Midbrain (tissue), 1 donor: ENCODE measurements at places on chromosomes 7 and 10.

GRCh38 chr10:24475598-24475997 lies 248.1 kb downstream of the ARHGAP21 start:
- DNase-seq = no peak

DNA sequence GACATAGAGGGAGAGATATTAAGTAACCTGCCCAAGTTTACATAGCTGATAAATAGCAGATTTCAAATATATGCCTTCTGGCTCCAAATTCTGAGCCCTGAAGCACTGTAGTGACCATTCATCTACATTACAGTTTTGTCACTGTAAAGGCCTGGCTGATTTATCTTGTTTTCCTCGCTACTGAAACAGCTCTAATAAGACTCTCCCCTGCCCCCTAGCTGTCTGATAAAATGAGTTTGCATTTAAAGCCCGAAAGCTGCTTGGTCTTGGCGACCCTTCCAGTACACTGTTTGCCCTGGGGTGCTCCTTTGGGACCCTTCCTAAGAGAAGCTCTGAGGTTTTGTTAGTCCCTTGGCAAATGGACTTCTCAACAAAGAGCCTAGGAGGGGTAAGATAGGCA lies 59.7 kb upstream of the RAB11FIP2 start:
- no peak for DNase-seq

- DNase-seq = no peak
Measured at GRCh38 chr10:28411648-28412047, 108.8 kb upstream of the MPP7 start.

- no peak for DNase-seq
Measured at GRCh38 chr10:43760514-43760913, 111.8 kb upstream of the ZNF32 start.

GRCh38 chr10:118835682-118836326 lies 81.0 kb upstream of the CACUL1 start:
- no peak for DNase-seq

GRCh38 chr10:68212721-68213352 lies 19.1 kb downstream of the ATOH7 start:
- peak; percentile 25 for DNase-seq

GRCh38 chr10:118840071-118840775 lies 85.5 kb upstream of the CACUL1 start:
- no peak for DNase-seq

DNA sequence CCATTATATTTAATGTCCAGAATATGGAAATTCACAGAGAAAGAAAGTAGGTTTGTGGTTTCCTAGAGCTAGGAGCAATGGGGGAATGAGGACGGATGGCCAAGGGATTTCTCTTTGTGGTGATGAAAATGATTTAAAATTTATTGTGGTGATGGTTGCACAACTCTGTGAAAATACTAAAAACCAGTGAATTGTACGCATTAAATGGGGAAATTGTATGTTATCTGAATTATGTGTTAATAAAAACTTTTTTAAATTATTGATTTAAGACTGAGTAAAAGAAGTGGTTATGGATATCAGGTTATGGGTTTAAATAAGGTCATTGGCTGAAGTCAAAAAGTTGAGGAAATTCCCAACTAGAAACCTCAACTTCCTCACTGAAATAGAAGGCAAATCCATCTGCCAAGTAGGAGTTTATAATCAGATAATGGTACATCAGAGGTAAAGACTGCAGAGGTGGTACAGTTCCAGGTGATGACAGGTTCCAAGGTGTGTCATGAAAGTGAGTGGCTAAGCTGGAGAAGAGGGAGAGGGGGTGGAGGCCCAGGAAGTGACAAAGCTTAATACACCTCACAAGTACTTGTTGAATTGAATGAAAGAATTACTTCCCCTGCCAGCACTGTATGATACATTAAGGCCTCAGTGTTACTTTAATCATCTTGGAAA lies 68.9 kb upstream of the CCDC71L start:
- no peak for DNase-seq

GRCh38 chr10:121337427-121337826 lies 260.8 kb downstream of the FGFR2 start:
- DNase-seq = peak; percentile 7

- no peak for DNase-seq
Measured at GRCh38 chr7:152922318-152923081, 162.9 kb downstream of the ACTR3B start.

- DNase-seq = no peak
Measured at GRCh38 chr7:30674876-30675275, 7.4 kb downstream of the CRHR2 start.

- DNase-seq = no peak
Measured at GRCh38 chr7:117863618-117864017, 9.6 kb downstream of the CTTNBP2 start.

- DNase-seq = no peak
Measured at GRCh38 chr7:74183653-74184450, 9.7 kb downstream of the EIF4H start.

- DNase-seq = no peak
Measured at GRCh38 chr7:47539398-47540052, 42.4 kb downstream of the TNS3 start.

GRCh38 chr10:127102176-127102575 lies 94.2 kb downstream of the INSYN2A start:
- DNase-seq = no peak
